ENCODE measurements at places on chromosomes 12 and 14. TPM values are rescaled to one million over a fixed set of nuclear protein-coding genes. Genes with fewer than 3 reads are reported as not detected.

DNA sequence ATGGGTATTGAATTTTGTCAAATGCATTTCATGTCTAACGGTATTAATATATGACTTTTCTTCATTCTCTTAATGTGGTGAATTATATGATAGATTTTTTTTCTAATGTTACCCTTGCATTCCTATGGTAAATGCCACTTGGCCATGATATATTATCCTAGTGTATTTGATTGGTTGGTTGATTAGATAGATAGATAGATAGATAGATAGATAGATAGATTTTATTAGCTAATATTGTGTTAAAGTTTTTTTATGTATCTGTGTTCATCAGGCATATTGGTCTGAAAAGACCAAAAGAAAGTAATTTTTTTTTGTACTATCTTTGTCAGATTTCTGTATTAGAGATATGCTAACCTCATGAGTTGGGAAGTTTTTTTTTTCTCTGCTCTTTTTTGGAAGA lies 124.6 kb downstream of the TGFB3 start:
- H3K4me3 ChIP-seq = no peak overlapping the region
- no peaks in the 10 kb centered on the region for H3K4me1 ChIP-seq
- no peaks in the 10 kb centered on the region for H3K36me3 ChIP-seq
- no peak for DNase-seq
- no peaks in the 10 kb centered on the region for H3K27me3 ChIP-seq

DNA sequence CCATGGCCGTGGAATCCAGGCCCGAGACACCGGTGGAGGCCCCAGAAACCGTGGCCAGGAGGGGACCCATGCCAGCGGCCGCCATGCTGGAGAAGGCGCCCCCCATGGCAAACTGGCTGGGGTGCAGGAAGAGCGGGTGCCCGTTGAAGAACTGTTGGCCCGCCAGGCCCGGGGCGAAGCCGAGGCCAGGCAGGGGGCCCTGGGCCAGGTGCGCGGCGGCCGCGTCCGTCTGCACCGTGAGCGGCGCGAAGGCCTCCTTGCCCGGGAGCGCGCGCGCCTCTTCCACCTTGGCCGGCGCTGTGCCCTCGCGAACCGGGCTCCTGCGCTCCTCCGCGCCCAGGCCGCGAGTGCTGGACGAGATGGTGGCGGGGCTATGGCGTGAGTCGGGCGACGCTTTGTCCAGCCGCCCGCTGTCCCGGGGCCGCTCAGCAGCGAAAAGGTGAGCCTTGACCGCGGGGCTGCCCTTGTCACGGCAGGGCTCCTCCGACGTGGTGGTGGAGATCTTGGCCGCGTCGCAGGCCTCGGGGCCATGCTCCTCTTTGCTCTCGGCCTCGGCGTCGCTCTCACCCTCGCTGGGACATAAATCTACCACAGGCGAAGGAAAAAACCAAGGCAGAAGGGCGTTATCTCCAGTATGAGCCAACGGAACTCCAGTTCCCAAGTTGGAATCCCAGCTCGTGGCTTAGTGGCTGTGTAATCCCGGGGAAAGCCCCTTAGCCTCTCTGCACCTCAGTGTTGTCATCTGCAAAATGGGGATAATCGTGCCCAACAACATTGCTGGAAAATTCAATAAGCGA lies 9.5 kb downstream of the TBX3 start:
- no peak for DNase-seq
- H3K36me3 ChIP-seq = no peaks in the 10 kb centered on the region
- H3K4me3 ChIP-seq = no peak overlapping the region
- H3K4me1 ChIP-seq = no peaks in the 10 kb centered on the region
- H3K27me3 ChIP-seq = peaks cover 4% of the 10 kb centered on the region

DNA sequence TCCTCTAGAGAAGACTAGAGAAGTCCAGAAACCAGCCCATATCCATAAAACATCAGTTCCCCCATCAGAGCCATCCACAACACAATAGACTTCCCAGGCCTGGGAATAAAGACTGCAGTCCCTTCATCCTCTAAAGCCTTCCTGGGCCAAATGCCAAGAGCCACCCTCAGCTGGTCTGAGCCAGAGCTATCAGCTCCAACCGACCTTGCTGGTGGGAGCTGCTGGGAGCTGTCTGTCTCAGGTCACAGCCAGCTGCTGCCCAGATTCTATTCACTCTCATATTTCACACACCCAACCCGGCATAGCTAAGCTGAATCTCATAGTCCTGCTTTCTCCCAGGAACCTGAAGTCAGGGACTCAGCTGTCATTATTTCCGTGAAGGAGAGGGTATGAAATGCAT lies 10.9 kb upstream of the TFCP2 start:
- H3K4me1 ChIP-seq = peaks cover 25% of the 10 kb centered on the region
- H3K36me3 ChIP-seq = no peaks in the 10 kb centered on the region
- no peaks in the 10 kb centered on the region for H3K27me3 ChIP-seq
- DNase-seq = no peak
- no peak overlapping the region for H3K27ac ChIP-seq

DNA sequence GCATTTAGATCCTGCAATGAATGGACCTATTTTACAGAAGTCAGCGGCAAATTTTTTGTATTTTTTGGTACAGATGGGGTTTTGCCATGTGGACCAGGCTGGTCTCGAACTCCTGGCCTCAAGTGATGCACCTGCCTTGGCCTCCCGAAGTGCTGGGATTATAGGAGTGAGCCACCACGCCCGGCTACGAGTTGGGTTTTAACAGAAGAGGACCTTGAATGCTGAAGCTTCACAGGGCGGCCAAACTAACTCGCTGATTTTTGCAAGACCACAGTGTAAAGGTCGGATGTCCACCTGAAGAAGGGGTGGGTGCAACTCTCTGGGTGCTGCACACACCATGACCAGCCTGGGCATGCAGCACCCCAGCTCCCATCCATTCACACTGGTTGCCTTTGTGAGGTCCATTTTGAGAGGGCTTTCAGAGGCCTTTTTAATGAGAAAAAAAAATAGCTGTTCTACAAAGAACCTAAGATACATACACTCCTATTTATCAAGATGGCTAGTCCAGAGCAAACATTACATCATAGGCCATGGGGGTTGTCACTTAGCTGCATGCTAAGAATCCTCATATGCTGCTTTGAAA lies 21.6 kb upstream of the CDK2AP1 start:
- no peaks in the 10 kb centered on the region for H3K4me1 ChIP-seq
- no peak overlapping the region for H3K27ac ChIP-seq
- no peaks in the 10 kb centered on the region for H3K27me3 ChIP-seq
- no peak overlapping the region for H3K4me3 ChIP-seq
- DNase-seq = no peak

GRCh38 chr12:43444940-43445564 lies 107.0 kb downstream of the ADAMTS20 start:
- no peak overlapping the region for H3K27ac ChIP-seq
- no peaks in the 10 kb centered on the region for H3K36me3 ChIP-seq
- H3K27me3 ChIP-seq = no peaks in the 10 kb centered on the region
- no peaks in the 10 kb centered on the region for H3K4me1 ChIP-seq

GRCh38 chr14:60189923-60190840 lies 25.0 kb upstream of the DHRS7 start:
- no peak overlapping the region for H3K4me3 ChIP-seq
- H3K36me3 ChIP-seq = no peaks in the 10 kb centered on the region
- no peaks in the 10 kb centered on the region for H3K27me3 ChIP-seq
- H3K4me1 ChIP-seq = peaks cover 10% of the 10 kb centered on the region
- no peak for DNase-seq

- H3K27me3 ChIP-seq = no peaks in the 10 kb centered on the region
- DNase-seq = no peak
- peaks cover 34% of the 10 kb centered on the region for H3K4me1 ChIP-seq
- H3K4me3 ChIP-seq = no peak overlapping the region
Observed at GRCh38 chr12:66048218-66048834, 82.2 kb downstream of the LLPH start.

- H3K27me3 ChIP-seq = no peaks in the 10 kb centered on the region
- H3K4me1 ChIP-seq = no peaks in the 10 kb centered on the region
- no peaks in the 10 kb centered on the region for H3K36me3 ChIP-seq
- no peak overlapping the region for H3K27ac ChIP-seq
- DNase-seq = no peak
Observed at GRCh38 chr14:58722441-58722840, 84.7 kb downstream of the DACT1 start.

- H3K27me3 ChIP-seq = no peaks in the 10 kb centered on the region
- H3K4me3 ChIP-seq = no peak overlapping the region
- no peaks in the 10 kb centered on the region for H3K36me3 ChIP-seq
- DNase-seq = no peak
- H3K4me1 ChIP-seq = no peaks in the 10 kb centered on the region
Observed at GRCh38 chr14:58133739-58134138, 18.3 kb downstream of the ARMH4 start.

GRCh38 chr12:71725011-71725410 lies 29.7 kb upstream of the RAB21 start:
- DNase-seq = no peak
- H3K36me3 ChIP-seq = no peaks in the 10 kb centered on the region
- H3K4me1 ChIP-seq = no peaks in the 10 kb centered on the region
- no peaks in the 10 kb centered on the region for H3K27me3 ChIP-seq
- H3K27ac ChIP-seq = no peak overlapping the region

GRCh38 chr12:113401066-113402000 lies 2.4 kb downstream of the SDS start:
- H3K4me1 ChIP-seq = peaks cover 10% of the 10 kb centered on the region
- no peak for DNase-seq
- no peaks in the 10 kb centered on the region for H3K27me3 ChIP-seq
- no peak overlapping the region for H3K4me3 ChIP-seq
- no peak overlapping the region for H3K27ac ChIP-seq

DNA sequence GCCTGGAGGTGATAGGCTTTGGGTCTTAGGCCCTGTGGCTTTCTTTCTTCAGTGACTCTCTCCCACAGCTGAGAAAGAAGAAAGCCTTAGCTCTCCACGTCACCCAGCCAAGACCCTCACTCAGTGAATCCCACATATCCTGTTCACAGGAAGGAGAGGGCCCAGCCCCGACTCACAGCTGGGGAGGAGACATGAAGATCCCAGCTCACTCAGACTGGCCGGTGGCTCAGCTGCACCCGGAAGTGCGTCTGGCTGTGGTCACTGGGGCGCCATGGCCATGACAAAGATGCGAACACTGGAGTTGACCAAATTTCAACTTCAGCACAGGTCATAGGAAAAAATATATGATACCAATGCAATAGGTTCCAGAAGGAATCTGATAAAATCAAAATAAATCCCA lies 14.2 kb downstream of the DLK1 start:
- H3K4me3 ChIP-seq = no peak overlapping the region
- H3K27ac ChIP-seq = no peak overlapping the region
- no peaks in the 10 kb centered on the region for H3K4me1 ChIP-seq
- H3K36me3 ChIP-seq = no peaks in the 10 kb centered on the region
- no peak for DNase-seq

Gene SERPINA4
- not detected for total RNA-seq

Gene EPYC
- total RNA-seq = not detected

Gene TMEM117
- total RNA-seq = 6.3 TPM

Gene COX8C
- not detected for total RNA-seq

Gene ANKS1B
- total RNA-seq = not detected

Gene COL2A1
- total RNA-seq = 0.66 TPM

Gene BEST3
- not detected for total RNA-seq

Gene FGFR1OP2
- total RNA-seq = 32.7 TPM

Gene C12orf50
- not detected for total RNA-seq

Gene SVOP
- total RNA-seq = not detected
